ENCODE measurements at places on chromosomes 5 and 9.

GRCh38 chr5:41433552-41434181 lies 76.7 kb downstream of the PLCXD3 start:
- DNase-seq, result no peak

DNA sequence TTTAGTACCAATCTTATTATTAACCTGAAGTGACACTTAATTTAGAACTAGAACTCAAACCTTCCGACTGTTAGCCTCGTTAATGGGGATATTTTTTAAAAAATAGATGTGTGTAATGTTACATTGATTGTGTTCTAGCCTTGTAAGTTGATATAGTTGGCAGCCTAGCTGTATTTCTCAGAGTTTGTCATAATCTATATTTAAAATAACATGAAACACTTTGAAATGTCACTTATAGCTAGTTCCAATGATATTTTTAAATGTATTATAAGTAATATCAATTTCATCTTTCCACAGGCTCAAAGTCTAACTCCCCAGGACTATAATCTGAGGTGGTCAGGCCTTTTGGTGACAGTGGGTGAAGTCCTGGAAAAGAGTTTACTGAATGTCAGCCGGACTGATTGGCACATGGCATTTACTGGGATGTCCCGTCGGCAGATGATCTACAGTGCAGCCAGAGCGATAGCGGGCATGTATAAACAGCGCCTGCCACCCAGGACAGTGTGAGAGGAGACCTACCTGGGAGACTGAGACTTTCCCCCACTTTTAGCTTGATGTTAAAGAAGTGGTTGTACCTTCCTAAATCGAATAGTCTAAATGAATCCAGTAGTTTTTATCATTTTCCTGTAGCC lies 34.1 kb downstream of the PRRC1 start:
- no peak for DNase-seq

DNA sequence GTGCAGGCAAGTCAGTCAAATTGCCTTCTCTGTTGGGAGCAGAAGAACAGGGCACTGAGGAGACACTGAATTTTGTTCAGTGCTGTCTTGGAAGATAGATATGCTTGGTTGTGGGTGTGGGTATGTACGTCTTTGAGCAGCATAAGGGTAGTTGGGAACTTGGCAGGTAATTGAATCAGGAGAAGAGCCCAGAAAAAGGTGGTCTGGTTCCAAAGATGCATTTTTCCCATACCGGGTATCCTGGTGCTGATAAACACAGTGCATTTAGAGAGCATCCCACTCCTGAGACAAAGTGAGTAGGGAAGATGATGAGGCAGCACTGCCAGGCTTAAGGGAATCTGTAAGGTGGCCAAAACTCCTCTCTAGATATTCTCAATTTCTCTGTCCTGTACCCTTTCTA lies 40.6 kb downstream of the TEK start:
- no peak for DNase-seq

- DNase-seq, result no peak
Measured at GRCh38 chr5:122374110-122374509, 62.1 kb downstream of the SNCAIP start.

DNA sequence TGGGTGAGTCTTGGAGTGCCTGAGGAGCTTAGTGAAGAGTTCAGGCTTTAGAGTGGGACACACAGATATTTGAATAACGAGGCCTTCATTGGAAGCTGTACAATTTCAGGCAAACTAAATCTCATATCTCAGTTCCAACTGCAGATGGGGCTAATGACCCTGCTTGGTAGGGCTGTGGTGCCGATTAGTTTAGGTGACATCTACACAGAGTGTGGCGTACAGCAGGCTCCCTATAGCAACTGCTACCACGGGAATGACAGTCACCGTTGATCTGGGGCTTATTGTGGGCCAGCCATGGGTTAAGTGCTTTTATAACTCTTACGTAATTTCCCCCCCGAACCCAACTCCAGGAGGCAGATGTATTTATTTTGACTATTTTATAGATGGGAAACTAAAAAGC lies 70.8 kb downstream of the FAT2 start:
- no peak for DNase-seq

- DNase-seq, result no peak
Measured at GRCh38 chr5:145937432-145938250, 1.3 kb downstream of the SH3RF2 start.

DNA sequence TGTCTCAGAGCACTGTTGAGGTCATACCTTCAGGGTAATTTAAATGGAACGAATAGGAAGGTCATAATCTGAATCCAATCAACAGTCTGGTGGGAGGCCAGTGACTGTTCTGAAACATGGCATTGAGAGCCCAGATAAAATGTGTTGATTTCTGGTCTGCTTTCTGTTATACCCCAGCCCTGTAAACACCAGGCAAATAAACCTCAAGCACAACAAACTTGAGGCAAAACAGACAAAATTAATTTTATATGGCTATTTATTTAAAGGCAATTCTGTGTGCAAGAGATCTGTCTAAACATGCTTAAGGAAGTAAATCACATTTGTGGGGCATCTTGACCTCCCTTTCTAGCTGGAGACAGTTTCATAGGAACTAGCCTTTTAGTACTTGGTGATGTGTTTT lies 140.9 kb upstream of the SPEF2 start:
- no peak for DNase-seq
